ENCODE measurements at places on chromosomes 11 and 22.

DNA sequence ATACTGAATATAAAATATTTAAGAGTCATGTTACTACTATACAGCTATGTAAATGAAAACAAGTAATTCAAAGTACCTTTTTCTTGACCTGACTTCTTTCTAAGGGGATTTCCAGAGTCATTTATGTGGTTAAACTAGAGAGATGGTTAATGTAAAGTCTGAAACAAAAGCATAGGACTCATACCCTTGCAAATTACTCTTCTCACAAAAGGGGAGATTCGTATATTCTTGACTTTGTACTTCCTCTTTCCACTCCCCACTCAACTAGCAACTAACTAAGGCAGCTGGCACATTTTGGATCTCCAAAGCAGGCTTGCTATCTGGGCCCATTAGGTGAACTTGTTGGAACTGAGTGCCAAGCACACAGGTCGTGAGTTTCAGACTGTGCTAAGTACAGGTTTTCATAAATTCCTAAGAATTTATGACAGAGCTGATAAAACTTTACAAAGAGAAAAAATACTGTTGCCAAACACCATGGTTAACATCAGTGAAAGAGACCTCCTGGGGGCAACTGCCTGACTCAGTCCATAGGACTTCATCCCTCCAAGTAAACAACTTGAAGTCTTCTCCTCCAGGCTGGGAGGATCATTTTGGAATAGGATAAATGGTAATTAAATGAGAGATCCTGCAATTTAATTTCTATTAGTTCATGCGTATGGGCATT is 77.0 kb upstream of the DDI1 start:
- no peak for DNase-seq

- no peak for DNase-seq
Observed at GRCh38 chr11:68039526-68040086, 781 bp downstream of the TCIRG1 start.

DNA sequence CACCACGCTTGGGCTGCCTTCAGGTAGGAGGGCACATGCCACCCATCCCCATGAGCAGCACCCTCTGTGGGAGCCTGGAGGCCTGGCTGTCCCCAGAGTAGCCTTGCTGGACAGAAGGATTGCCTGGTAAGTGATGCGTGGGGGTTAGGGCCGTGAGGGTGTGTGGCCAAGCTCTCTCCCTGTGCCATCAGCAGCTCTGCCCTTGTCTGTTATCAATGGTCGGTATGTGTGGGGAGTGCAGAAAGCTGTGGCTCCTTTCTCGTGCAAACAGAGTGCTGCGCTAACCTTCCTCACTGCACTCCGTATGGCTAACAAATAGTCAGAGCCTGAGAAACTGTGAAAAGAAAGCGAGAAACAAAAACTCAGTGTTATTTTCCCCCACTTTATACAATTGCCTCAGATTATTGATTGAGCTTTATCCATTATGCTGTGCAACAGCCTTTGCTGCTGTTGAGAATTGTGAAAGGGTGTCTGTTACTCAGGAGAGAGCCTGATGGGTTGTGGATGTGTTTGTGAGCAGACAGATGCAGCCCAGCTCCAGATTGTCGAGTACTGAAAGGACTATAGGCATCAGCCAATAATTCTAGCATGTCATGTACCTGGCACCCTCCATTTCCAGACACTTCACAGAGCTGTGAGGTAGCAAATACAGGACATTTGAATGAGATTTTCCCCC is 432.2 kb downstream of the NTM start:
- DNase-seq = no peak

GRCh38 chr11:14645015-14645912 is 1.7 kb downstream of the PDE3B start:
- no peak for DNase-seq

GRCh38 chr11:78371221-78371891 is 46.3 kb downstream of the GAB2 start:
- no peak for DNase-seq

DNA sequence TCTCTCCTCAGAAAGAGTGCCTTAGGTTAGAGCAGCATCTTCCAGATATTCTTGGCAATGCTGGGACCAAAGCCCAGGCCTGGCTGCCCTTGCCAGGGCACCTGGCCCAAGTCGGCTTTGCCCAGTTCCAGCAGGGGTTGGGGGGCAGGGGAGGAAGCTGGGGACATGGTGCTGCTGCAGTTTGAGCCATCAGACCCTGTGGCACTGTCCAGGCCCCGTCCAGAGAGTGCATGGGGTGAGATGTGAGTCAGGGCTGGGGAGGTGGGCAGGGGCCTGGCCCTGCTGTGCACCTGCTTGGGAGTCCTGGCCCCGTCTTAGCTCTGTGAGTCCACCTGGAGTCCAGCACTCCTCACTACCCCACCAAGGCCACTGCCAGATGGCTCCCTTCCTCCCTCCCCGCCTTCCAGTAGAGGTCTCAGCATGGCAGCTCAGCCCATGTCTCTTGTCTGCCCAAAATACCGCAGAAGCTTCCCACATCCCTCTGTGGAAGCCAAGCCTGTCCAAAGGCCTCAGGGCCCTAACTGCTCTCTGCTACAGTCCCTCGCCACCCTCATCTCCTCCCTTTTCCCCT is 16.6 kb downstream of the DERL3 start:
- DNase-seq = no peak

DNA sequence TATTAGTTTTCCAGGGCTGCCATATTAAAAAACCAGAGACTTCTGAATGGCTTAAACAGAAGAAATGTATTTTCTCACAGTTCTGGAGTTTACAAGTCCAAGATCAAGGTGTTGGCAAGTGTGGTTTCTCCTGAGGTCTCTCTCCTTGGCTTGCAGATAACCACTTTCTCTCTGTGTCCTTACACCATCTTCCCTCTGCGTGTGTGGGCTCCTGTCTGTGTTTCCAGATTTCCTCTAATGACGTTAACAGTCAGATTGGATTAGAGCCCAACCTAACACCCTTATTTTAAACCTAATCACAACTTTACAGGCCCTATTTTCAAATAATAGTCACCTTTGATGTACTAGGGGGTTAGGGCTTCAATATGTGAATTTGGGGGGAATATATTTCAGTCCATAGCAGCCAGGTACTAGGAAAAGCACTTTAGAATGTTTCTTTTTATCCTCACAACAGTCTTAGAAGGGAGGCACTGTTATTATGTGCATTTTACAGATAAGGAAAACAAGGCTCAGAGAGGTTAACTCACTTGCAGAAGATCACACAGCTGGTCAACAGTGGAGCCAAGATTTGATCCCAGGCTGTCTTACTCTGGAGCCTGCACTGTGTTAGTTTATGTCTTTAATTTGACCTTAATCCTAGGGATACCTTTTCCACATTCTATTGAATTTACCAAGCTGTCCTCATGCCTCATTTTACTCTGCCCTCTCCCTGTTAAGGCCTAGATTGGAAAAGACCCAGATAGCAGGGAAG is 116.4 kb upstream of the CRYBB3 start:
- no peak for DNase-seq

DNA sequence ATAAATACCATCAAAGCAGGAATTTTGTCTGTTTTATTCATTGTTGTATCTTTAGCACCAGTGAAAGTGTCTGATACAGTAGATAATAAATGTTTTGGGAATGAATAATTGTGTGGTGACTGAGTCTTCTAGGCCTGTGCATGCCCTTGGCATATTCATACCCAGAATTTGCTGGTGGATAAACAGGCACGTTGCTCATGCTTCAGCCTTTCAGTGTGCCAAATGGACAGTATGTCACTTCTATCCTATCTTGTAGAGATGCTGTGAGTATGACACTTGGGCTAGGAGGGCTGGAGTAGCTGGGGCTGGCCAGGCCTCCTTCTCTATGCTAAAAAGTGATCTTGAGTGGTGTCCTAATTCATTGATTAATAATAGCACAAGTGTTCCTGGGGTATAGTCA is 287.3 kb upstream of the DDI1 start:
- DNase-seq = no peak

DNA sequence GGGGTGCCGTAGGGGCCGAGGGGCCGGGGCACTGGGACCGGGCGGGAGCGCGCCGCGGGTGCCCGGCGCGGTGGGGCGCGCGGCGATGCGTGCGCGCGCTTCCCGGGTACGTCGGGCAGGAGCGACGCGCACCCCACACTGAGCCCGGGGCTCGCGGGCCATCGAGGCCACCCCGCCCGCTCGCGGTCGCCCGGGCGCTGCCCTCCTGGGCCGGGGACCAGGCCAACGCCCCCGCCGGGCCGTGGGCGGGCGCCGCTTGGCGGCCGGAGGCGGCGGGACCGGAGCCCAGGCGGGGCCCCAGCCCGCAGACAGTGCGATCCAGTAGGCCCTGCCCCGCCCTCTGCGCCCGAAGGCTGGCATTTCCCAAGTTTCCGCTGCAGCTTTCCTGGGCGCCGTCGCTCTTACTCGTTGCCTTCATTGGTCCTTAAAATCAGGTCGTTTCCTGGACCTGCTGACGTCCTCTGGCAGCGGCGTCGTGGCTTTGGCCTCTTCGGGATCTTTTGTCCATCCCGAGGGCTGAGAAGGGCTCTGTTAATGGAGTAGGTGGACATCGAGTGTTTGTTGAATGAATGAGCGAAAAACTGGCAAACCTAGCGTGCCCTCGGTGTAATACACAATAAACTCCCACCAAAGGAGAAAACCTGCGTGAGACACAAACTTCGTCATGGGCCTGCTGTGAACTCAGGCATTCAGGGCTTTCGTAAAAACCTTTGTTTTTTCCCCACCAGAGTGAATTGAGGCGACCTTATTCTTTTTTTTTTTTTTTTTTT is 638 bp downstream of the PARVA start:
- no peak for DNase-seq

DNA sequence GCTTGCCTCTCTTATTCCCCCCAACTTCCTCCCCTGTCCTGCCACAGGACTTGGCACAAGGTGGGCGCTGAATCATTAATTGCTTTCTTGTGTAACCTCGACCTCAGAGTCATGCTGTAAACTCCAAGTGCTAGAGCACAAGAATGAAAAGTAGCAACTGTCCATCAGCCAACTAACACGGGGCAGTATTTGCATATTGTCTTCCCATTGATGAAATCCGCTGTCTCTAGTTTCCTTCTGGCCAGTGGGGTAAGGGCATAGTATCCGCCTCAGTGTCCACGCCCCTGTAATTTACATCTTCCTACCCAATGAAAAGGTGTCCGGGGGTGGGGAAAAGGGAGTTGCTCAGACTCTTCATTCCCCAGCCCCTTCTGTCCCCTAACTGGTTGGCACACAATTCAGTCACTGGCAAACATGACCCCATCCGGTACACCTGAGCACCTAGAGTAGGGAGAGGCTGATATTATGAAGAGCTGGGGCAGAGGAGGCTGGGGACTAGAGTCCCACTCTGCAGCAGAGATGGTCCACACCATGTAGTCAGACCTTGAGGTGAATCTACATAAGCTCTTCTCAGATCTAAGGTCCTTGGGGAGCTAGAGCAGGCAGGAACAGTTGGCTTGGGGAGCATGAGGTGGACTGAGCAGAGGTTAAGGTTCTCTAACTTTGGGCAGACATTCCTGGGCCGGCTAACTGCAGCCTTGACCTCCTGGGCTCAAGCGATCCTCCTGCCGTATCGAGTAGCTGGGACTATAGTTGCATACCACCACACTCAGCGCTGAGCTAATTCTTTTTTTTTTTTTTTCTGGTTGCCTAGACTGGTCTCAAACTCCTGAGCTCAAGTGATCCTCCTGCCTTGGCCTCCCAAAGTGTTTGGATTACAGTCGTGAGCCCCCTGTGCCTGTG is 6.8 kb upstream of the GGA1 start:
- DNase-seq = no peak

DNA sequence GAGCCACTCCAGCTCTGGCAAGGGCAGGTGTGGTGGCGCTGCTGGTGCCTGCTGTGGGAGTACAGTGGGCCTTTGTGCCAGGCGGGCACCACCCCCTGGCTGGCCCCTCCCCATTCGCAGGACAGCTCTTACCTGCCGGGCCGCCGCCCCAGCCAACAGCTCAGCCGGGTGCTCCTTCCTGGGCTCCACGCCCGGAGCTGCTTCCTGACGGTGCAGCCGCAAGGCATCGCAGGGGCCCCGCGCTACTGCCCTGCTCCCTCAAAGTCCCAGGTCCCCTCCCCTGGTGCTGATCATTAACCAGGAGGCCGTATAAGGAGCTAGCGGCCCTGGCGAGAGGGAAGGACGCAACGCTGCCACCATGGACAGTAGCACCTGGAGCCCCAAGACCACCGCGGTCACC is at the start of gene SLC5A1:
Gene SLC5A1 (plus strand): TSS at position 338 of the 400 bp plus-strand sequence. CDS start 21 bp downstream, at position 359.
- DNase-seq = no peak

GRCh38 chr11:66815646-66816045 is 27.6 kb upstream of the RCE1 start:
- DNase-seq = no peak

GRCh38 chr11:31809857-31810778 is 1.0 kb downstream of the PAX6 start:
- DNase-seq = no peak

DNA sequence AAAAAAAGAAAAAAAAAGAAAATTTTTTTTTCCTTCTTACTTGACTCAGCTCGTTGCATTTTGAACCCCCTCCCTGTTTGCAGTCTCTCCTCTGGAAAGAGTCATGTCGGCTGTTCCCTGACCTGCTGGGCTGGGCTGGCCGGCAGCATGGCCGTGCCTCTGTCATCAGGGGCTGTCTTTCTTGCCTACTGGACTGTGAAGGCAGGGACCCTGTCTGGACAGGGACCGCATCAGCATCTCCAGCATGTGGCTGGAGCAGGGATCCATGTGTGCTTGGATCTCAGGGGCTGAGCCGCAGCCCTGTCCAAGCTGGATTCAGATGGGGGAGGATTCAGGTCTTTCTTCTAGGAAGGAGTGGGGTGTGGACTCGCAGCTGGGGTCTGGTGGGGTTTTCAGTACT is 15.5 kb downstream of the FBLN1 start:
- DNase-seq = no peak
